AG04450 (cell line): ENCODE measurements at places on chromosomes 2 and 18.

- no peak for DNase-seq
Observed at GRCh38 chr2:146267093-146267492, 1577.7 kb upstream of the ACVR2A start.

GRCh38 chr2:45554742-45555140, 56.3 kb downstream of the SRBD1 start:
- no peak for DNase-seq

DNA sequence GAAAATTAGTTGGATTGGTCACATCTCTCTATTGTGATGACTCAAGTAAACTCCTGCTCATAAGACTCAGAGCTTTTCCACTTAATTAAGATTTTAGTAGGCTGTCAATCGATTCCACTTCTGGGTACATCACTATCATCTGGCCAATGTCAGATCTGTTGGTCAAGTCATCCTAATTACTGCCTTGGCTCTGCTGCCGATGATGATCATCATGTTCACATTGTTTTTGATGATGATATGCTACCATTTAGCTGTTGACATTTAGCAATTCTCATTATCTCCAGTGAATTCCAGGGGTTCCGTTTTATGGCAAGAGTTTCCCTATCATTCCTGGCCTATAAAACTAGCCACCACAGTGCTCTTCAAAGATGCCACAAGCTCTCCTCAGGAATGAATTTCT, 253.4 kb downstream of the IKZF2 start:
- DNase-seq = no peak

GRCh38 chr2:9331704-9332103, 91.6 kb downstream of the ITGB1BP1 start:
- DNase-seq = no peak

DNA sequence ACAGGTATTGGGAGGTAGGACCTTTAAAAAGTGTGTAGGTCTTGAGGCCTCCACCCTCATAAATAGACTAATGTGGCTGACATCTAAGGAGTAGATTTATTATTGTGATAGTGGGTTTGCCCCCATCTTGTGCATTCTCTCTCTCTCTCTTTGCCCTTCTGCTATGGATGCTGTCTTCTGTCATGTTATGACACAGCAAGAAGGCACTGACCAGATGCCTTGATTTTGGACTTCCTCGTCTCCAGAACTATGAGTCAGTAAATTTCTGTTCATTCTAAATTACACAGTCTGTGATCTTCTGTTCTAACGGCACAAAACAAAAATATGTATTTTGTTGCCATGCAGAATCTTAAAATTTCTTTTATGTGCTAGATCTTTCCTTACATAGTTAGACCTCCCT, 66.9 kb downstream of the ATAD2B start:
- no peak for DNase-seq
